ENCODE measurements at places on chromosomes 4 and X.

GRCh38 chrX:22433292-22434070 is 160.8 kb downstream of the CBLL2 start:
- no peak for DNase-seq

DNA sequence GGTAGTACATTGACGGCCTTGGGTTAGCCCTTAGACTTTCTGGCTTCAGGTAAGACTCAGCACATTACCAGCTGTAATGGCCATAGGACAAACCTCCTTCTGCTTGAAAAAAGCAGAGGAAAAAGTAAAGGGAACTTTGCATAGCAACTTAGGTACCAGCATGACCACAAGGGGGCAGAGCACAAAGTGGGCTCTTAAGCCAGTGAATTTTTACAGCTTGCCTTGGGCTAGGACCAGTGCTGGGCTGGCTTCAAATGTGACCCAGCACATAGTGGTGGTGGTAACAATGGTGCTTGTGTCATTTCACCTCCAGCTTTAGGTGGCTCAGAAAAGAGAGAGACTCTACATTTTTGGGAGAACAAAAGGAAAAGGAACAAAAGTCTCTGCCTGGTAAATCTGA is 66.1 kb downstream of the KLHL4 start:
- DNase-seq = no peak

- DNase-seq = peak; percentile 15
Measured at GRCh38 chr4:37837446-37837845, 11.0 kb downstream of the PGM2 start.

GRCh38 chr4:114121221-114121620 is 141.8 kb upstream of the ARSJ start:
- DNase-seq = no peak

DNA sequence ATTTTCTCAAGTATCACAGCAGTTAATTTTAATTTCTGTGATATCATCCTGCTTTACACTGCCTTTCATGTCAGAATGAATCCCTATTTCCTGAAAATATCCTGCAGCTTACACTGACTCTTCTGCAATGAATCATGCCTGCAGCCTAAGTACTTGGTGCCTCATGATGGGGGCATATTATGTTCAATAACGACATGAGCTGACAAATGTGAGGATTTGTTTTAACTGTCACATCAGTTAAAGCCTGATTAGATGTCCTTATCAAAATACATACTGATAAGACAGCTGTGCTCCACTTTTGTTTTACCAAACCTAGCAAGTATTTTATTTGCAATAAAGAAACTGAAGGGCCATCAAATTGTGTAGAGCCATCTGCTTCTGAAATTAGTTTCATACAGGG is 359.9 kb upstream of the AGA start:
- DNase-seq = no peak

DNA sequence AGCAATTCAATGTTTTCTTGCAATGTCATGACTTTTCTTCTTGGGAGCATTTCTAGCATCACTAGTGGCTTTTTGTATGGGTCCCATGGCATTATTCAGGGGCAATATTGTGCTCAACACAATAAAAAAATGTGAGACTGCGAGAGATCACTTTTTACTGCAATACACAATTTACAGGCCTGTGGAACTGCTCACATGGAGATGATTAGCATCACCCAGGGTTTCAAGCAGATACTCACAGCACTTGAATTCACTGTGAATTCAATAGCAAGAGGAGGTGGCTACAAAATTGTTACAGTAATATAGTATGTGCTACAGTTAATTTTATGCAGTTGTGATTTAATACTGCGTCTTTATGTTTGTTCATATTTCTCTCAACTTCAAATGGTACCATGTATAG is 50.4 kb downstream of the TBC1D19 start:
- no peak for DNase-seq

GRCh38 chr4:151905197-151905596 is 144.4 kb upstream of the GATB start:
- no peak for DNase-seq

DNA sequence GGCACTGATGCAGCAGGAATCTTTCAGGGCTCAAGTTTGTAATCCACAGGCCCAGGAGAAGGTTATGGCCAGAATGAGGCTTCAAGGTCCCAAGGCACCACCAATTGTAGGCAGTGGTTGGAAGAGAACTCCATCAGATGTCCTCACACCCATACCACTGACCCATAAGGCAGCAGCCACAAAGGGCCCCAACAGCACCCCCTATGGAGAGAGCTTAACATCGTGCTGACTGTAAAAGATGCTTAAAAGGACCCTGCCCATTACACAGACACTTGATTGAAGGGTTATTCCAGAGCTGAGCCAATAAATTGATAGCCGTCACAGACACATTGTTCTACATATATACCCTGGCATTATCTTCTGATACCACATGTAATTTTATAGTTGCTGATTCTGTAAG is 113.7 kb downstream of the SOWAHB start:
- no peak for DNase-seq

DNA sequence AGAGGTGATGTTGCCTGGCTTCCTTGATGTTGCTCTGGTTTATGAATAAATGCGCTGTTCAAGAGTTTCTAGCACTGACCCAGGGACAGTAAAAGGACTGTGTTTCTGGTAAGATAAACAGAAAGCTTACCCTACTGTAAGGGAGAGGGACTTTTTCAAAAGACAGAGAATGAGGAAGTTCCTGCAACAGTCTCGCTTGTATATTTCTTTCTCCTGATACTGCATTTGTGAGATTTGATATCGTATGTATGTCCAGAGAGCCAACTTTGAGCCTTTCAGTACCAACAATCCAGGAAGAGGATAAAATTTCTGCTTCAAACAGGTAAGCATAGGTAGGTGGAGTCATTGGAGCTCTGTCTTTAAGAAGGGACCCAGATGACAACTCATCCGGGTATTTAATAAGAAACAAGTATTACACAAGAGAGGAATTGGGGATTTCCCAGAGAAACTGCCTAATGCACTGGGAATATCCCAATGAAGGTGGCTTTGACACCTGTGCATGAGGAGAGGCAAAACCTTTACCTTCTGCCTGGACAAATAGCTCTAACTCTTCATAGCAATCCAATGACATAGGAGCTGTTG is 773 bp downstream of the DAPP1 start:
- DNase-seq = peak; percentile 42

GRCh38 chr4:55437356-55437796 is 41.6 kb downstream of the TMEM165 start:
- DNase-seq = no peak

GRCh38 chrX:154352466-154352865 is 22.0 kb downstream of the FLNA start:
- no peak for DNase-seq

DNA sequence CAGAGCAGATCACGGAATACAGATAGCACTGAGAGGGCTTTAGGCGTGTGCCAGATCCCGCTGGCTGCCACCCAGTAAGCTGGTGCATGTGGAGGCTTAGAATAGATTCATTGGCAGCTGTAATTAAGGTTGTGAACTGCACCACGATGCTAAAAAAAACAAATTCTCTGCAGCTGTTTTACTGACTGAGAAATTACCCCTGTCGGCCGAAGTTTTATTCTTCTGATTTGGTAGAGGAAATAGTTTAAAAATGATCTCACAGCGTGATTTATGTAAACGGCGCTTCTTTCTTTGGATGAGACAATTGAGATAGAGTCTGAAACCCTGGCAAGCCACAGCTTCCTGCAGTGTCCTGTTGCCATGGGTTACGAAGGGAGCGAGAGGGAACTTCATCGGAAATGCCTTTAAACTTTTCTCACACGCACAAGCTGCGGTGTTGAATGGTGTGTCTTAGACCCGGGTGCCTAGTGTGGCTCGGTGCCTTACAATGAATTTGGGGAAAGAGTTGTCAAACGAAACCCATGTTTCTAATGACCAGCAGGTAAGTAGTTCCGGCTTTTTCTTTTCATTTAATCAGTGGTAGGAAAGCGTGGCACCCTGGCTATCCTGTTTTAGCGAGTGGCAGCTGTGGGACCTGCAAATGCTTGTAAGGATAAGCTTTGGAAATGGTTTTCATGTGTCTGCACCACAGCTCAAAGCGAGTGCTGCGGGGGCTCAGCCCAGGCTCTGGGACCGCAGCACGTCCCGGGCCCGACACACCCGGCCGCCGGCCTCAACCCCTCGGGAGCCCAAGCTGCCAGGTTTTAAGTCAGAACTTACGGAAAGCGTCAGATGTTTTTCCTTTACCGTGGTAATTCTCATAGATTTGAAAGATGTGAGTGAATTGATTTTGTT is 71.7 kb upstream of the HGFAC start:
- peak; percentile 51 for DNase-seq

GRCh38 chrX:20374450-20374849 is 107.7 kb upstream of the RPS6KA3 start:
- DNase-seq = no peak

- no peak for DNase-seq
Measured at GRCh38 chr4:161647757-161648156, 516.0 kb downstream of the FSTL5 start.

DNA sequence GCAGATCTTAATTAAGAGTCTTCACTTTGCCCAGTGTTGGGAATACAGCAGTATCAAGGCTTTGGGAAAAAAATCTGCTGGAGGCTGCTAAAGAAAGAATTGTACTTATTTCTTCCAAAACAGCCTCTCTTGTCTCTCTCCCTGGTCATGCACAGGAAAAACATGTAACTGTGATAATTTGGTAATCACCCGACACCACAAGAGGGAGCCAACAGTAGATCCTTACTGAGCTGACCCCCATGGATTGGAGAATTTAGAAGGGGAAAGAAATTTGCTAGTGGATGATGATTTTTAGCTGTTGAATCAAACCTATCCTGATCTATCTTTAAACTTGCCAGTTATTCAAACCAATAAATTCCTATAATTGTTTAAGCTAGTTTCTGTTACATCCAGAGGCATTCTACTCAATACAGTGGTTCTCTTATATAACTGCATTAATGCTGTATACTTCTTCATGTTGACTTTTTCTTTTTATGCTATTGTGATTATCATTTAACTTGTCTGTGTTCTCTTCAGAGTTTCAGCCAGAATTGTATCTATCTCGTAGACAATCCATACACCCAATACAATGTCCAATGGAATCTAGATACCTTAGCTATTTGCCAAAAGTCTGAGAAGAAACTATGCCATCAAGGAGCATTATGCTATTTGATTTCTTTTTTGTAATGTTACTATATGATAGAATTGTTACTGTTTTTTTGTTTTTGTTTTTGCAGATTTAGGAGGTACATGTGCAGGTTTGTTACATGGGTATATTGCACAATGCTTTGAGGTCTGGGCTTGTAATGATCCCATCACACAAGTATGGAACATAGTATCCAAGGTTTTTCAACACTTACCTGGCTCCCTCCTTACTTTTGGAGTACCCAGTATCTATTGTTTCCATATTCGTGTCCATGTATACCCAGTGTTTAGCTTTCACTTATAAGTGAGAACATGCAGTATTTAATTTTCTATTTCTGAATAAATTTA is 31.3 kb upstream of the ARHGEF38 start:
- DNase-seq = peak; percentile 8

GRCh38 chr4:78483811-78484210 is 67.8 kb upstream of the ANXA3 start:
- DNase-seq = no peak

Data from CD4-positive, alpha-beta T cell treated with Interleukin-10 for 1 hour (primary cell).